ENCODE measurements at places on chromosomes 3 and 15.

GRCh38 chr3:129934234-129935123 is 40.0 kb upstream of the TRH start:
- DNase-seq = peak; percentile 23

DNA sequence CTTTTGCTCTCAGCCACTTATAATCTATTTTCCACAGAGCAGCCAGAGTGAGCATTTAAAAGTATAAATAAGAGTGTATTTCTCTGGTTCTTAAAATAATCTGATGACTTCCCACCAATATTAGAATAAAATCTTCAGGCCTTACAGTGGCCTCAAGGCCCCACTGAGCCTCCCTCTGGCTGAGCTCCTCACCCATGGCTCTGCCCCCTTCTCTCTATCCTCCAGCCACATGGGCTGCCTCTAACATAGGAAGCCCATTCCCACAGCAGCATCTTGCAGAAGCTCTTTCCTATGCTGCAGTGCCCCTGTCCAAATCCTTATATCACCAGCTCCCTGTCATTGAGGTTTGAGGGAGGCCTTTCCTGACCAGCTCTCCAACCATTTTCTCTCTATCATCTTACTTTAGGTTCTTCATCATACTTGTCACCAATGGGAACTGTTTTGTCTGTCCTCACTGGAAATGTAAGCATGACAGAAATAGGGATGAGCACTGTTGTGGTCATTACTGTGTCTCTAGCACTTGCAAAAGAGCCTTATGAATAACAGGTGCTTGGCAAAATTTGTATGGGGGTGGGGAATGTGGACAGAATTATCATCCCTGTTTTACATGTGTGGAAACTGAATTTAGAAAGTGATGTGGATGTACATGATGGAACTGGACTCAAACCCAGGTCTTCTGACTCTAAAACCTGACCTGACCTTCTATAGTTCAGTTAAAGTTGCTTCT is 250.6 kb downstream of the NR1D2 start:
- DNase-seq = no peak

GRCh38 chr3:33664195-33664594 is 53.9 kb downstream of the CLASP2 start:
- DNase-seq = peak; percentile 84

- DNase-seq = no peak
Observed at GRCh38 chr3:30646181-30646876, 39.9 kb downstream of the TGFBR2 start.

DNA sequence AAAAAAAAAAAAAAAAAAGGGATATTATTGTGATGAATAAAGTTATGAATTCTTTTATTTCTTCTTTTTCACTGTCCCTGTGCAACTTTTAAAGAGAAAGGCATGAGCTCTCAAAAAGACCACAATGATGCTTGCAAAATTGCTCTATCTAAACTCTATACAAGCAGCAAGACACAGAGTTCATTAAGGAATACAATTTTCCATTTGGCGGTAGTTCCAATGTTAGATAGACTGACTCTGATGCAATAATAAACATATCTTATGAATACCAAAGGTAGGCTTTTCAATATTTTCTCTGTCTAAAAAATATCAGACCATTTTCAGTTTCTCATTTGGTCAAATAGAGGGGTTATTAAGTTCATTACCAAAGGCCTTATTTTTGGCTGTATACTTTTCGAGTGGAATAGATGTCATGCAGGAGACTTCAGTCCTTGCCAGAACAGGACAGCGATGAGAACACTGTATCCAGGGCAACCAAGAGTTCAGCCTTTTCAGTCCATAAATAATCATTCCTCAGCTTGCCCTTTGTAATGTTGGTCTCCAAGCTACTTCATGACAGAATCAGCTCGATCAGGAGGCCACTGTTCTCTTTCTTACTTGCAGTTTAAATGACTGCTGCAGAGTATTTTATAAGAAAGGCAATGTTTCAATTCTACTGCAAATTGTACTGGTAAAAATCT is 162.9 kb upstream of the FAM3D start:
- no peak for DNase-seq

GRCh38 chr3:197003461-197004385 is 25.9 kb downstream of the MELTF start:
- DNase-seq = no peak

DNA sequence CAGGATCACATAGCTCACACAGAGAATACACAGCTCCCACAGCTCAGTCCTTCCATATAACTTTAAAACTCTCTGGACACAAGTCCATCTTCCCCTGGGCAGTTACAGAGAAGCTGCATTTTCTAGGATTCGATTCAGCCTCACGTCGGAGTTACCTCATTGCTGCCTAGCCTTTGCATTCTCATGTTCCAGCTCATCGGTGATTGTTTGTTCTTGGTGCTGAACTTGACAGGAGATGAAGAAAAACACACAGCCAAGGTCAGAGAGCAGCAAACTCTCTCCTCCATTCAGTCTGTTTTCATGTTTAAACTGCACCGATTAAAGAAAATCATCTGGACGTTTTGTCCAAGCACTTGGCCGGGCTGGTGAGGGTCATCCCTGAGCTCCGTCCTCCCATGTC is 375.5 kb upstream of the CFAP20DC start:
- DNase-seq = peak; percentile 83

GRCh38 chr3:147424581-147425387 is 15.6 kb downstream of the ZIC1 start:
- DNase-seq = peak; percentile 42

DNA sequence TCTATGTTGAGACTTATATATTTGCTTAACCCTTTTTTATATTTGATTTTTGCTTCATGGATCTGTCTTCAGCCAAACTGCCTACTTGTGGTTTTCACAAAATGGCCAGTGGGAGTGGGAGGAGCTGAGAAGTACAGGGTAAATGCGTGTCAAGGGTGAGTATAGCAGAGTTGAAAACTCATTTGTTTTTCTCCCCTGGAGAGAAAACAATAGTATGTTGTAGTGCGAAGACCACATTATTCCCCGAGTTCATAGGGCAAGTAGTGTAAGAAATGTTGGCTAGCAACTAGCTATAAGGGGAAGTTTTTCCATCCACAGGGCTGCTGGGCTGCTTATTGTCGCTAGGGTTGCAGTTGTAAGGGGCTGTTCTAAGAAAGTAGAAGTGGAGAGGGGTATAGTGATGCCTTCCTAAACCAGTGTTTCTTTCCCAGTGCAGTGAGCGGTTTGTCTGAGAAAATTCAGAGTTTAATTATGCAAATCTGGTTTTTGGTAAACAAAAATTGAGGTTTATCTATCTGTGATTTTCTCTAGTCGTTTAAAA is 153.8 kb upstream of the AZI2 start:
- DNase-seq = no peak

DNA sequence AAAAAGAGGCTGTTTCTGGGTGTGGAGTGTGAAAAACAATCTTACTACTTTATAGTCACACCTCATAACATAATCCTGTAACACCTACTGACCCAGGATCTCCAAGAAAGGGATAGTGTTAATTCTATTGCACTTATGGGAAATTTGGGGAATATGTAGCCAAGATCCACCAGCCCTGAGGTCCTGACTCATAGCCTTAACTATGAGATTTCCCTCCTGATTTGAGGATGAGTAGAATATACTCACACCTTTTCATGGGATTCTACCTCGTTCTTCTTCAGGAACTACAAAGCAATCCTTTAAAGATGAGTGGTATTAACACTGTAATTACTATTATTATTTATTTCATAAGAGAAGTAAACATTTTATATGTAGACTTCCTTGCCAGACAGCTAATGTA is 315.2 kb downstream of the MECOM start:
- no peak for DNase-seq

DNA sequence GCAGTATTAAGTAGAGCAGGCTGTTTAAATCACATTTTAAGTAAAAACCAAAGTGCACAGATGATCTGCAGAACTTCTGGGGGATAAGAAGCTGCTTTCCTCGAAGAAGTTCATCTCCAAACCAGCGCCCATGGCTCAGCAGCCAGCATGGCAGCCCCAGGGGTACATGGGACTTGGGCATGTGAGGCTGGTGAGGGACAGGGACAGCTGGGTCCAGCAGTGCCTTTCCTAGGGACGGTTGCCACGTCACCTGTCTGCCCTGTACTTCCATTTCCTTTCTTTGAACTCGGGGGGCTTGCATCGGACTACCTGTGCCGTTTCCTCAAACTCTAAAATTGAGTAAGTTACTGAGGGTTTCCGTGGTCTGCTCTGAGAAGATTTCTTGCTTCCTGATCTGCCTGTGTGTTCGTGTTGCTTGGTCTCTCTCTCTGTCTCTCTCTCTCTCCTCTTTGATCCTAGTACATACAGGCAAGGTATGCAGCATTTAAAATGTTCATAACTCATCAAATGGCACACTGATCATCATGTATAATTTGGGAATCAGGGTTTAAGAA is 67.6 kb downstream of the IGF1R start:
- DNase-seq = no peak

- no peak for DNase-seq
Observed at GRCh38 chr3:33358172-33358781, 81.0 kb downstream of the FBXL2 start.

- no peak for DNase-seq
Observed at GRCh38 chr3:27208961-27209616, 160.1 kb downstream of the NEK10 start.

DNA sequence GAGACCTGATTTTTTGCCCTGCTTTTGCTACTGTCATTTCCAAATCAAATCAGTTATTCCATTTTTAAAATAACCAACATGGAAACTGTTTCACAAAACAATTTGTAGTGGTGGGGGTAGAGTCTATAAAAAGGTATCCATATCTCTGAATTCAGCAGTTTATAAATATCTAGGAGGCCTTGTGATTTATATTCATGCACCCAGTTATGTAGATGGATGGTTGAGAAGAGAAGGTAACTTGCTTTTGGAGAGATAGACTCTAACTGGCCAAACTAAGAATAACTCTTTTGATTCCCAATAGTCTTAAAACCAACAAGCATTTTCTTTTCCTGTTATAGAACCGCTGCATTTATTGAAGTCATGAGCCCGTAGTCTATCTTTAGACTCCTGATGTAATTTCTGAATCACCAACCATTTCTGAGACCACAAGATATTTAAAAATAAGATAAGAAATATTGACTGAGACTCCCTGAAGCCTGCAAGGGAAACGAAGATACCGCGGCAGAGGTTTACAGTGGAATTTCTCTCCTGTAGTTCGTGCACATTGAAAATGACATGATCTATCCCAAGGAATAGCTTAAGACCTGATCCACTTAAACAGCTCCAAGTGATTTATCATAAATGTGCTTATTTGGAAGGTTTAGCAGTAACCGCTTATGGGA is 68.5 kb downstream of the SAMMSON start:
- peak; percentile 78 for DNase-seq

- DNase-seq = no peak
Observed at GRCh38 chr15:28900041-28900891, 14.5 kb downstream of the APBA2 start.

GRCh38 chr3:109480014-109480413 is 142.7 kb upstream of the DPPA4 start:
- DNase-seq = no peak

- DNase-seq = no peak
Observed at GRCh38 chr3:39275052-39275451, 4.8 kb downstream of the CX3CR1 start.

DNA sequence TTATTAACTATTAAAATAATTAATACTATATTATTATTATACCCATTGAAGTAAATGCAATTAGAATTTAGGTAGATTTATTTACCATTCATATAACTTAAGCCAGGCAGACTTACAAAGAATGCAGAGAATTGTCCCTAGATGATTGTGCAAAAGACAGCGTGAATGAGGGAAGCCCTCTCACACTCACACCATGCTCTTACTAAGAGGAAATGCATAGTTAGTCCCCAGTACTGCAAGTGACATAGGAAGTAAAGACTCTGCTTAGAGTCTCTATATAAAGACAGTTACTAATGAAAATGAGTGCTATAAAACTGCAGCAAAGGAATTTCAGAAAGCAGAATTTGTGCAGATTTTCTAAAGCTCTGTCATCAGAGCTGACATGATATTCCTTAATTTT is 270.4 kb downstream of the ZBBX start:
- DNase-seq = no peak

DNA sequence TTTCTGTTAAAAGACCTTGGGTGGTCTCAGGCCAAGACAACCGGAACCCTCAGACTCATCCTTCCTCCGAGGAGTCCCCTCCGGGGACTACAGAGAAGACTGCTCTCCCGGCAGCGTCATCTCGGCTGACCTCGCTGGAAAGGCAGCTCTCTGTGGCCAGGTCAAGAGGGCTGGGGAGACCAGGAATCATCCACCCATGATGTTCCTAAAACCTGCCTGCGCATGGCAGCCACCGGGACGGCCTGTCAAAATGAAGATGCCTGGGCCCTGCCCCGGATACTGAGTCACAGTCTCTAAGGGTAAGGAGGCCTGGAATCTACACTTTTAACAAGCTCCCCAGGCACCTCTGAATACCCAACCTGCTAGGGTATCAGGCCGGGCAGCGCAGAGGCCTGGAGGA is 78.6 kb downstream of the RPN1 start:
- no peak for DNase-seq

DNA sequence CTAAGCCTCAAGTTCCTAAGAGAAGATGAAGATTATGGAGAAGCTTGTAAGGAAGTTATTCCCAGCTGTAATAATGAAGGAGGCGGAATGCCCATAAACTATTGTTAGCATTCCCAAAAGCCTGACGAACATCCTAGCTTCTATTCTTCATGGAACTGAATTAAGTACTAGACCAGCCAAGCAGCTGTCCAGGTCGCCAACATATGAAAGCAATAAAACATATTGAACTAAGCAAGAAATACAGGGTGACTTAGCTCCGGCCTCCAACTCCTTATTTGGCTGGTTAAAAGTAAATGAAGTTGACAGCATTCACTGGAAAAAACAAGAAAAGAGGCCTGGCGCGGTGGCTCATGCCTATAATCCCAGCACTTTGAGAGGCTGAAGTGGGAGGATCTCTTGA is 174.0 kb upstream of the TPM1 start:
- peak; percentile 45 for DNase-seq

GRCh38 chr3:100081986-100082692 is 32.2 kb downstream of the FILIP1L start:
- peak; percentile 57 for DNase-seq

DNA sequence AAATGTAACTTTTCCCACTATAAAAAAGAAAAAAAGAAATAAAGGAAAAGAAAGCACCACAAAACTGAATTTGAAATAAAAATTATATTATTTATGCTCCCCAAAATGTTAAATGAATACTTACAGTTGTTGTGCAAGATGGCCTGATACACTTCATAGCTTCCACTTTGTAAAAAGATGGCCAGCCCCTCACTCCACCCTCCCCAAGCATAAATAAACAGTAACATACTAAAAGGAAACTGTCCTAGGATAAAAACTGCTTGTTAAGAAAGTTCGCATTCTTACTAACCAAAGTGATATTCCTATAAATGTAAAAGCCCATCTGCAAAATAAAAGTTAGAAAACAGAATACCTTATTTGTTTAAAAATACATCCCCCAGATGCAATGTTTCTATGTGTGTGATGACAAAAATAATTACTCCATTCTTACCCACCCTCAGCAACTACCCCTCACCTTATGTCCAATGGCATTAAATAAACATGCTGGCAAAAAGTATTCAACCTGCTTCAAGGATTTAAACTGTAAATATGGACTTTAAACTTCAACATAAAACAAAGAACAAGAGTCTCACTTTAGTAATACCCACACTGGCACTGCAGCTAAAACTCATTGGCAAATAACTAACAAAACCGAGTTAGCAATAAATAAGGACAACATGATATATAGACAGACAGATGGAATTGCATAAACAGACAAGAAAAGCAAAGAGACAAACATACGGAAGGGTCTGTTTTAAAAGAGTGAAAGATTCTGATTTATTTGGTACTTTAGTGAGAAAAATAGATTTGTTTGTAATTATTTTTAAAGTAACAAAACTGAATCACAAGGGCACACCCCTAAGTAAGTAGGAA is 47.7 kb downstream of the ZBTB20 start:
- no peak for DNase-seq
